ENCODE measurements at places on chromosomes 7 and 10.

GRCh38 chr7:5500056-5500776 is 76.6 kb upstream of the TNRC18 start:
- no peak for DNase-seq

DNA sequence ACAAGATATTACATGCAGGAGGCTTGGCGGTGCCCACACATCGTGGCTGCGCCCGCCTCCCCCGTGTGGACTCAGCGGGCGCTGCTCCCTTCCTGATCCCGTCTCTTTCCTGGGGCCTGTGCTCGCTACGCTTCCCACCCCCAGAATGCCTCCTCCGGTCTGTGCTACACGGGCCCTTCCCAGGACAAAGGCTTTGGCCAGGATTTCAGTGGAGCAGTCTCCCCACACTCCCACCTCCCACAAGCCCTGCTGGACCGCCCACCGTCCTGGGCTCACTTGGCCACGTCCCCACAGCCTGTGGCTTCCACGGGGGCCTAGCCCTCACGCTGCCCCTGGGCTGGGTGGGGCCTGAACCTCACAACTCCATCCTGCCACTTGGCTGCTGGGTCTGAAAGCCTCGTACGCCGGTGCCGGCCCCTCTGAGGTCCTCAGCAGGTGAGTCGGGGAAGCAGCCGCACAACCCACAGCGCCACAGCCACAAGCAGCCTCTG is 17.3 kb downstream of the CFAP46 start:
- no peak for DNase-seq

DNA sequence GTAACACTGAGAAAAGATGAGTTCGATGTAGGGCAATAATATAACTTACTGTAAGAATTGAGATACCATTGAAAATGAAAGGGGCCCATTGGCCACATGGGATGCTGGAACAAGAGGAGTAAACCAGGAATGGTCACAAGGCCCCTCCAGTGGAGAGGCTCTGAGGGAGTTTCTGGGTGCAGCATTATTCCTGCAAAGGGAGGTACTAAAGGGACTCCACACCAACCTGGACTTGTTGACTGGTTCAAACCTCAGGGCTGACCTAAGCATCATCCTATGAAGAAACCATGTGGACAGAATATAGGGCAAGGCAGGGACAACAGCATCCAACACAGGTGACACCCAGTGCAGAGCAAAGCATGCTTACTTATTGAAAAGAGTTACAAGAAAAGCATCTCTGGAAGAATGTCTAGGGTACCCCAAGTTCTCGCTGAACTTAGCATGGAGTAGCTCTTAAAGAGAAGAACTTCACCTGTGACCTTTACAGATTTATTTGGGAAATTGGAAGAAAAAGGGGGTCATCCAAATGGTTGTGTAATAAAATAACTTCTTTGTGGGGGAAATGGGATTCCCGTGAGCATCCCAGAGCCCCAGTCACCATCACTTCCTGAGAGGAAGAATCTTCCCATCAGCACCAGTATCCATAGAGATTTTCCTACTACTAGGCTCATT is 34.7 kb downstream of the PRSS2 start:
- DNase-seq, result no peak

DNA sequence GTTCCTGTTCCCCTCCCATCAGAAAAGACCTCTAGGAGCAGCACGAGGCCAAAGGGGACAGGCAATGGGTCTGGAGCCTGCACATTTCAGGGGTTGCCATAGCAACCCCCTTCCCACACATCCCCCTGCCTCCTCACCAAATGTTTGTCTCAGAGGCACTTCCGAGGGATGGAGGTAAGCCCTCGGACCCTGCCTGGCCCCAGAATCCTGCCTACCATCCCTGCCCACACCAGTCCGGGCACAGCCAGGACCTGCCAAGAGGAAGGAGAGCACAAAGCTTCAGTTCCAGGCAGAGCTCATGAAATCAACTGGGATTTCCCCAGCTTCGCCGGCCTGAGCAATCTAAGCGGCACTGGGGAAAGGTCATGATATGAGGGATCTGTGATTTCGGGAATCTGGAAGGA is 175.0 kb upstream of the PLXNA4 start:
- DNase-seq, result no peak

GRCh38 chr7:36862771-36863261 is 138.5 kb upstream of the AOAH start:
- no peak for DNase-seq
